ENCODE measurements at places on chromosomes 16 and 17.
A peak's percentile ranks its signal among the peaks of the same experiment; 100 is the strongest.

DNA sequence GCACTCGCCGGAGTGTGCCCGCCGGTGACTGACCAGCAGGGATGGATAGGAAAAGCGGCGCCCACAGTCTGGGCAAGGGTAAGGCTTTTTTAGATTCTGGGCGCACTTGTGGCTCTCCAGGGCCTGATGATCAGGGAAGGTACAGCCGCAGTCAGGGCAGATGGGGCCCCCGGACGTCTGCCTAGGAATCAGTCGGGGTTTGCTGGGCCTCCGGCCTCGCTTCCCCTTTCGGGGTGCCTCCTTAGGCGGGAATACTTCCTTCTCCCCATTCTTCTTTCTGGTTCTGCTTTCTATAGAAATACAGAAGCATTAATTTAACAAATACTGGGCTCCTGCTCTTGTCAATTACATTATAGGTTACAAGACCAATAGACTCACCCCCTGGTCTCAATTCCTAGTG is 5.0 kb downstream of the ZNF689 start:
- DNase-seq, result no peak

DNA sequence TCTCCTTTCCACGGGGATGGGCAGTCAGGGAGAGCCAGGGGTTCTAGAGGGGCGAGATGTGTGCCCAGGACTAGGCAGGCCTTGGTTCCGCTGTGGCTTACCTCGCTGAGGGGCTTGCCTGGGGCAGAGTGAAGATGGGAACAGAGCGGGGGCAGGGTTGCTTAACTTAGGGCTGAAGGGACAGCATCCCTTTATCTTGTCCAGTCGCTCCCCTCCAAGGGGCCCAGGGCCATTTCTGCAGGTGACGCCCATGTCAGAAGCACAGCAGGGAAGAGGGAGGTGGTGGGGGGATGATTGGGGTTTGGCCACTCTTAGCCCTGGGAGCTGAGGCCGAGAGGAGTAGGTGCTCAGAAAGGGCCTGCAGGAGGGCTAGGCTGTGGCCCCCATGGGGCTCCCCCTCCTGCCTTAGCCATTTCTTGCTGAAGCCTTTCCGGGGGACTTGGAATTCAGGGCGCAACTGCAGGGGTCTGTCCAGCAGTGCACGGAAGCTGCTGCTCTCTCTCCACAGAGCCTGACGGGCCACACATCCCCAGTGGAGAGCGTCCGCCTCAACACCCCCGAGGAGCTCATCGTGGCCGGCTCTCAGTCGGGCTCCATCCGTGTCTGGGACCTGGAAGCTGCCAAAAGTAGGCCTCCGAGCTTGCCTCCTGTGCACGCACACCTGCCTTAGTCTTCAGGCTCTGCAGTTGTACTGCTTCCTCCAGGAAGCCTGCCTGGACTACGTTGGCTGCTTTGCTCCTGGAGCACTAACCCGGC is 8.5 kb downstream of the KATNB1 start:
- no peak for DNase-seq

DNA sequence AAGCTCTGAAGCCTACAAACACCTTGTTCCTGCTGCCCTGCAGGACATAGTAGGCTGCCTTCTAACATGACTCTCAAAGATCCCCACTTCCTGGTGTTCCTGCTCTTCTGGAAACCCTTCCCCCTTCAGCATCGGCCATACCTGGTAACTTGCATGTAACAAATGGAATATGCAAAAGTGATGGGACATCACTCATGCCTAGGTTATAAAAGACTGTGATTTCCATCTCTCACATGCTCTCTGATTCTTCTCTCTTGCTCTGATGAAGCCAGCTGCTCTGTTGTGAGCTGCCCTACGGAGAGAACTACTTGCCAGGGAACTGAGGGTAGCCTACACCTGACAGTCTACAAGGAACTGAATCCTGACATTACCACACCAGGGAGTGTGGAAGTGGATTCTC is 72.9 kb upstream of the IRX6 start:
- DNase-seq, result no peak

DNA sequence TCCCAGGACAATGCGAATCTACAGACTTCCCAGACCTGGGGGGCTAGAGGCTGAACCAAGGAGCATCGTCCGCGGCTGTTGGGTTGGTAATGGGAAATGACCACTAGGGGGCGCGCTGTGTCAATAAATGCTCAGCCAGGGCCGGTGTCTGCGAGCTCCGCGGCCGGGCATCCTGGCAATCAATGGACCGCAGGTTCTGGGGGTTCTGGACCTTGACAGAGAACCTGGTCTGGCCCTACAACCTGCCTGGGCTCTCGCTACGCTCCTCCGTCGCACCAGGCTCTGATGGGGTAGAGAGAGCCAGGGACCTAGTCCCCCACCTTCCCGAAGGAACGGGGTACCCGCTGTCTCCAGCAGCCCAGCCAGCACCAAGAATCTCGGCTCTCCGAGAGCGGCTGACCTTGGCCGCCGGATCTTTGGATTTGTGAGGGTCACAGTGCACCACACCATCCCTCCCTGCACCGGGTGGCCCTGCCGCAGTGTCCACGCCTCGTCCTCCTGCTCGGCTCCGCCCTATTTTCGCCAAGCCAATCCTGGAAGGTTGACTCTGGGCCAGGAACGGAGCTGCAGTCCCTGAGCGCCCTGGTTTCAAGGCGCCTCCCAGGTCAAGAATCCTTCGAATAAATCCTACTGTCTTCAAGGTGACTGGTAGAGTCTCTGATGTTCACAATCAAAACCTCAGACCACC is 20.4 kb upstream of the BEAN1 start:
- peak; percentile 89 for DNase-seq

GRCh38 chr17:75979705-75980187 is 706 bp downstream of the TEN1 start:
- no peak for DNase-seq

GRCh38 chr17:40021451-40021971 is 6.3 kb downstream of the CSF3 start:
- no peak for DNase-seq

DNA sequence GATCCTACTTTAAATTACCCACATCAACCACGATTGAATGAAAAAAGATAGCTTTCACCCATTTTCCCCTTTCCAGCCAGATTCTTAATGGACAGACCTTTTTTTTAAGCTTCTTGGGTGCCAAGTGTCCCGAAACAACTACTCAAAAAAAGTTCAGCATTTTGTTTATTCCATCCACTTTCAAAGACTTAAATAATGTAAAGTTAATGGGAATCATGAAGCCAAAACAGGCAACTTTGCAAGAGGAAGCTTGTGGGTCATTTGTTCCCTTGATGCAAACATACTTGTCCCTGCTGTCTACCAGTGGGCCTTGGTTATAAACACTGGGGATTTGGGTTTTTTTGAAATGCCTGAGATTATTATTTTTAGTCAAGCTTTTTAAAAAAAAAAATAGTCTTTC is 414.0 kb upstream of the PSMD7 start:
- no peak for DNase-seq

- DNase-seq, result no peak
These were observed 205.7 kb downstream of the SNX29 start for GRCh38 chr16:12182212-12182611.

DNA sequence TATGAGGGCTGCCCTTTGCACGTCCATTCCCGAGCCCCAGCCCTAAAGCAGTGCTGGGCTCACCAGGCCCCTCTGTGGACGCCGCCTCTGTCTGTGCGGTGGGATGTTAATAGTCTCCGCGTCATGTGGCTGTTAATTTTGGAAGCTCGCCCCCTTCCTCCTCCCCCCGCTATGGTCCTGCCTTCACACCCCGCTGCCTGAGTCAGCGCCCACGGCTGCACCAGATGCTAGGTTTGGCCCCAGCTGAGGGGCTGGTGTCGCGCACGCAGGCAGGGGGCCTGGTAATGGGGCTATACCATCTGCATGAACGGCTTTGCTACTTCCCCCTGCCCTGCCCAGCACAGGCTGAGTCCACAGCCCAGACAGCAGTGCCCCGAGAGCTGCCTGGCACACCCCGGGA is 4.1 kb upstream of the SSTR5 start:
- DNase-seq, result no peak

GRCh38 chr17:5837055-5837491 is 233.1 kb upstream of the WSCD1 start:
- no peak for DNase-seq

DNA sequence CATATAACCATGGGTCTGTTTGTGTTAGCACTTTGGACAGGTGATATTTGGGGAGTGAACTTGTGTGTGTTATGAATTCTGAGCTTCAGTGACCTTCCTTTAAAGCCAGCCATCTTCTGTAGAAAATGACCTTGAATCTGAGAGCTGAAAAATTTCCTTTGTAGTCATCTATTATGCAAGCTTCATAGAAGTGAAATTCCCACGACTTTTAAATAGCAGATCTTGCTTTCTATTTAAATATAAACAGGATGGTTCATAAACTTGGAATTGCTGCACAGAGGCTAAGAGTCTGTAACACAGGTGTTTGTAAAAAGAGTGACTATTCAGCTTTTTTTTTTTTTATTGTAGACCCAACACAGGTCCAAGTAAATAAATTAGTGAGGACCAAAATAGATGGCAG is 85.5 kb downstream of the MARCHF10 start:
- DNase-seq, result no peak

GRCh38 chr17:64532409-64532808 is 25.6 kb downstream of the CEP95 start:
- DNase-seq, result no peak

- no peak for DNase-seq
These were observed 7.4 kb upstream of the EFCAB13 start for GRCh38 chr17:47316311-47316710.

GRCh38 chr17:73952480-73953205 is 250.8 kb upstream of the RPL38 start:
- DNase-seq, result no peak

DNA sequence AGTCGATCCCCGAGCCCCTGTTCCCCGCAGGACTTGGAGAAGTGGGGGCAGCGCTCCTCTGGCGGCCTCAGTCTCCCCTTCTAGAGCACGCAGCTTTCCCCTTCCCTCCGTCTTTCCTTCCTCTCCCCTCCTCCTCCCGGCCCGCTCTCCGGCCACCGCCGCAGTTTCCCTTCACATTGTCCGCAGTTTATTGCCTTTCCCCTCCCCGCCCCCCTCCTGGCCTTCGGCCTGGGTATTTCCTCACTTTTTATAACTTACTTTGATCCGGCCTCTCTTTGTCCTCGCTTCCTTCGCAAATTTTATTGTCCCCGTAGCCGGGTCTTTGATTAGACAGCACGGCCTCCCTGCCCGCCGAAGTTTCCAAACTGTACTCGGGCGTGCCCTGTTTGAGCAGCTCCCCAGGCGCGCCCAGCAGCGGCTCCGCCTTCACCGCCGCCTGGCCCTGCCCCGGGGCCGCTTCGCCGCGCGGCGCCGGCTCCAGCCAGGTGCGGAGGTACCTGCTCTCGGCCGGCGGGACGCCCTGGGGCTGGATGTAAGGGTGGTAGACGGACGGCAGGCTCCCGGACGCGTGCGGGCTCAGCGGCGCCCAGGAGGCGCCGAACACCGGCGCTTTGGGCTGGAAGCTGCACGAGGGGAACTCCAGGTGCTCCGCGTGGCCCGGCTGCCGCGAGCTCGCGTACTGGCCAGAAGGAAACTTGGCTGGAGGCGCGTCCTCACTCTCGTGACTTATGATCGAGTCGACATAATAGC is 488 bp downstream of the HOXB9 start:
- no peak for DNase-seq

- DNase-seq, result no peak
These were observed 1.1 kb downstream of the CCL13 start for GRCh38 chr17:34357398-34357797.

DNA sequence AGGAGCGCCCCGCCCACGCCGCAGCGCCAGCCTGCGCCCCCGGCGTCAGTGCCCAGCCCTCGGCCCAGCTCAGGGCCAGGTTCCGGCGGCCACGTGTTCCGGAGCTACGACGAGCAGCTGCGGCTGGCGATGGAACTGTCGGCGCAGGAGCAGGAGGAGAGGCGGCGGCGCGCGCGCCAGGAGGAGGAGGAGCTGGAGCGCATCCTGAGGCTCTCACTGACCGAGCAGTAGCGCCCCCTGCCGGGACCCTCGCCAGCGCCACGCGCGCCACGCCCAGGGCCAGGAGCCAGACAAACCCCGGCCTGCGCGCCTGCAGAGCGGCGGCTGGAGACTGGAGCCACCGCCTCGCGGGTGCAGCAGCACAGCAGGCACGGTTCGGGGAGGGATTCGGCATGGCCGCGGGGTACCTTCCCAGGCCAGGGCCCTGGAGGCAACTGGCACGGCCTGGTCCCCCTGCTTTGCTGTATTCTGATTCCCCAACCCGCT is 9.3 kb downstream of the CORO6 start:
- peak; percentile 84 for DNase-seq

DNA sequence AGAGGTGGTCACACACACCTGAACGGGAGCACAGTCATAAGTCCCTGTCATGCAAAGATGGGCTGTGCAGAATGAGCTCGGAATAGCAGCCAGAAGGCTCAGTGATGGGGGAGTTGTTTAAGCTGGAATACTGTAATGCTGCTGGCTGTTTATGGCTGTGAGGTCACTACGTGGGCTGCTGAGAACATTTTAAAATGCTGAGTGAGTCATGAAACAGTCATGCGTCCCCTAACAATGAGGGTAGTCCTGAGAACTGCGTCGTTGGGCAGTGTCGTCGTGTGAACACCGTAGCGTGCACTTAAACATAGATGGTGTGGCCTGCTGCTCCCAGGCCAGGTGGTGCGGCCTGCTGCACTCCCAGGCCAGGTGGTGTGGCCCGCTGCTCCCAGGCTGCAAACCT is 39.7 kb downstream of the TBCD start:
- no peak for DNase-seq

GRCh38 chr17:70261170-70261569 is 91.8 kb downstream of the KCNJ2 start:
- DNase-seq, result no peak

DNA sequence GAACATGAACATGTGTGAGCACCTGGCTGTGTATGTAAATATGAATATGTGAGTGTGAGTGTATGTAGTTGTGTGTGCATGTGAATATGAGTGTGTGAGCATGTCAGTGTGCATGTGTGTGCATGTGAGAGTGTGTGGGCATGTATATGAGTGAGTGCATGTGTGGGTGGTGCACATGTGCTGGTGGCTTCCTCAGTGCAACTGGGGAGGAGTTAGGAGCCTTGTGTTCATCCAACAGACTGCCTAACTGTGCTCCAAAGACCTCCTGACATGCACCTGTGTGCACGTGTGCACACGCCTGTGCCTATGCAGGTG is 1.4 kb downstream of the TMEM235 start:
- DNase-seq, result no peak

DNA sequence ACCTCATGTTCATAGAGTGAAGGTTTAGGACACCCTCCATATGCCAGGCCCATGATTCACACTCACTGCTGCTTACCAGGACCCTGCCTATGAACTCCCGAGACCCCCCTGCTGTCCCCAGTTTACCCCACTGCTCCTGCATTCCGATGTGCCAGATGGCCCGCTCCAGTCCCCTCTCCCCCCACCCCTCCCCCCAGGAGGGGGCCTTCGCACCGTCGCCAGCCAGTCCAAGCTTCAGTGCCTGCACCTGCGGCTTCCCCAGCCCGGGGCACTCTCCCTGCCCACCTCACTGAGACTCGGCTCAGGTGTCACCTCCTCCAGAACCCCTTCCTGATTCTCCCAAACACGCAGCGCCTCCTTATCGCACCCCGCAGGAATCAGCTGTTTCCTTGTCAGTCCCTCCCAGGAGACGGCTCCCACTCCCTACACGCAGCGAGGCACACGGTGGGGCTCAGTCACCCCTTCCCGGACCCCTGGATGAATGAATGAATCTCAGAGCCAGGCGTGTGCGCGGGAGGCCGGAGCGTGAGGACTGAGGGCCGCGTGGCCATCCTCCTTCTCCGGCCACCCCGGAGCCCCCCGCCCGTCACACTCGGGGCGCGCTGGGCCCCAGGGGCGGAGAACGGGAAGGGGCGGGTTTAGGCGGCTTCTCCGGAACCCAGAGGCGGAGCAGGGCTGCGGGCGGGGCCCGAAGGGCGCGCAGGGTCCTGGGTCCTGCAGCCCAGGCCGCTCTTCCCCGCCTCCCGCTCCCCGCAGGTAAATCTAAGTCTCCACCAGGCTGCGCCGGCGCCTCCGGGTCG is 1.6 kb downstream of the MYO1C start:
- DNase-seq, result no peak

GRCh38 chr17:44960691-44961090 is 7.4 kb downstream of the C1QL1 start:
- no peak for DNase-seq

Measured in activated naive CD4-positive, alpha-beta T cell (primary cell).